ENCODE measurements at places on chromosomes 1 and 21.
A peak's percentile ranks its signal among the peaks of the same experiment; 100 is the strongest.

DNA sequence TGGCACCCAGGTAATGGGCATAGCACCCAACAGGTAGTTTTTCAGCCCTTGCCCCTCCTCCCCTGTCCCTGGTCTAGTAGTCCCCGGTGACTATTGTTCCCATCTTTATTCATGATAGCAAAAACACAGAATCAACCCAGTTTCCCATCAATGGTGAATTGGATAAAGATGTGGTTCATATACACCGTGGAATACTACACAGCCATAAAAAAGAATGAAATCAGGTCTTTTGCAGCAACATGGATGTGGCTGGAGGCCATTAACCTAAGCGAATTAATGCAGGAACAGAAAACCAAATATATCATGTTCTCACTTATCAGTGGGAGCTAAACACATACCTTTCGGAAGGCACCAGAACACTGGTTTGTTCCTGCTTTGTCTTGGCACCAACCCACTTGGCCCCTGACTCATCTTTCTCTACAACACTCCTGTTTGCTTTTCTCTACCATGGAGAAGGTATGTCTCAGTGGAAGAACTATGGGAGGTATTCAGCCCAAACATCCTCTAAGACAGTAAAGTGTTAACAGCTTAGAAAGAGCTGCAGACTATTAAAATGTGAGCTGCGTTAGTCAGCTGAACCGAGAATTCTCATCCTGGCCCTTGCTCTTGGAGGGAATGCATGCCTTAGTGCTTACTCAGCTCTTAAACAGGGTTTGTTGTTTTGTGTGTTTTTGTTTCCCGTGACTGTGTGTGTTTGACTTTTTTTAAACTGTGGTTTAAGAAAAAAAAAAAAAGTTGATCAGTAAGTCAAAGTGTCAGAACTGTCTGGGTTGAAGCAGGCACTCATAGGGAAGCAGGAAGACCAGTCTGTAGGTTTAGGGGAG lies 203.0 kb downstream of the TOMM20 start:
- no peak for DNase-seq

DNA sequence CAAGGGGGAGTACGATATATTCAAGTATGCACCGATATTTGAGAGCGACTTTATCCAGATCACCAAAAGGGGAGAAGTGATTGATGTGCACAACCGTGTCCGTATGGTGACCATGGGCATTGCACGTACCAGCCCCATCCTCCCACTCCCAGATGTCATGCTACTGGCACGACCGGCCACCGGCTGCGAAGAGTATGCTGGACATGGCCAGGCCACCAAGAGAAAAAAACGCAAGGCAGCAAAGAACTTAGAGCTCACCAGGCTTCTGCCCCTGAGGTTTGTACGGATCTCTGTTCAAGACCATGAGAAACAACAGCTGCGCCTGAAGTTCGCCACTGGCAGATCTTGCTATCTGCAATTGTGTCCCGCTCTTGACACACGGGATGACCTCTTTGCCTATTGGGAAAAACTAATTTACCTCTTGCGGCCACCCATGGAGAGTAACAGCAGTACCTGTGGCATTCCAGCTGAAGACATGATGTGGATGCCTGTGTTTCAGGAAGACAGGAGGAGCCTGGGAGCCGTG lies 16.5 kb downstream of the ATF3 start:
- DNase-seq, result no peak

- peak; percentile 50 for DNase-seq
Observed at GRCh38 chr1:6727535-6727934, 25.9 kb upstream of the DNAJC11 start.

DNA sequence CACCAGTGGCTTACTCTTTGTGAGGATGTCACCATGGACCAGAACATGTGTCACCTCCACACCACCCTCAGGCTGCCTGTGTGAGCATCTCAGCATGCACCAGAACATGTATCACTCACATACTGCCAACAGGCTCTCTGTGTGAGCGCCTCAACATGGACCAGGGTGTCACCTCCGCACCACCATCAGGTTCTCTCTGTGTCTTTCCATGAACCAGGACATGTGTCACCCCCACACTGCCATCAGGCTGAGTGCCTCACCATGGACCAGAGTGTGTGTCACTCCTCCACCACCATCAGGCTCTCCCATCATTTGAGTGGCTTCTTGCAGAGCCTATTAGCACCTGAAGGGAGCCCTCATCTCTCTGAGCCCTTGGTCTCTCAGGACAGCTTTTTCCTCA lies 125.2 kb downstream of the ZNF648 start:
- DNase-seq, result no peak

DNA sequence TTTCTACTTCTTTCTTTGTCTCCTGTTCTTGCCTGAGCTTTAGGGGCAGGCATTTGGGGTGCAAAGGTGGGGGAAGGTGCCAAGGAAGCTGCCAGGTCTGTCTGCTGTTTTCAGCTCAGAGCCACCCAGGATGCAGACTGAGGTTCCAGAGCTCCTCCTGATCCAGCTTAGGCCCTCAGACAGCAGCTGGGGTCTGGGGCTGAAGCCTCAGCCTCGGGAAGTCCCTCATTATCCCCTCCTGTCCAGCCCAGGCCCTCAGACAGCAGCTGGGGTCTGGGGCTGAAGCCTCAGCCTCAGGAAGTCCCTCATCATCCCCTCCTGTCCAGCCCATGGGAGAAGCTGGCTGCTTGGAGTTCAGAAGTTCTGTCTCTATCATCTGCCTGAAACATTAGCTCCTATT lies 257.7 kb upstream of the CSF3R start:
- no peak for DNase-seq

- no peak for DNase-seq
Observed at GRCh38 chr1:176539018-176539417, 76.0 kb downstream of the PAPPA2 start.

DNA sequence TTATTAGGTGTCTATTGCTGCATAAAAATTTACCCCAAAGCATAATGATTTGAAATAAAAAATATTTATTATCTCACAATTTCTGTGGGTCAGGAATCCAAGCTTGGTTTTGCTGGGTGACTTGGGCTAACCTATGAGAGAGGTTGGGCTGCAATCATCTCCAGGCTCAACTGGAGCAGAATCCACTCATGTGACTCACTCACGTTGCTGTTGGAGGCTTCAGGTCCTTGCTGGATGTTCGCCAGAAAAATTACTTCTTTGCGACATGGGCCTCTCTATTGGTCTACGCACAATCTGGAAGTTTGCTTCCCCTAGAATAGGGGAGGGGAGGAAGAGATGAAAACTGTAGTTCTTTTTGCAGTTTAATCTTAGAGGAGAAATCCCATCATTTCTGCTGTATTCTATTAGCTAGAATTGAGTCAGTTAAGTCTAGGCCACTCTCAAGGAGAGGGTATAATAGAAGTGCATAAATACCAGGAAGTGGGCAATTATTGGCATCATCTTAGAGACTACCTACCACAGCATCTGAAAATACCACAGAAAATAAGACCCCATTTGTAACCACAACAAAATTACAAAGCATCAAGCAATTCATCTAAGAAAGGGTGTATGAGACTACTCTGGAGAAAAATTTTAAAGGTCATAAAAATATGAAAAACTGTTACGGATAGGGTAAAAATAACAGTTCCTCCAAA lies 5.7 kb upstream of the FASLG start:
- DNase-seq, result no peak

GRCh38 chr1:92922356-92923035 lies 38.8 kb downstream of the DIPK1A start:
- DNase-seq, result no peak

Data from stimulated activated CD4-positive, alpha-beta T cell treated with anti-CD3 and anti-CD28 coated beads, TNF-alpha, amount 100 ng/mL, for 1 hour (primary cell).